ENCODE measurements at places on chromosomes 5 and 9.
A peak's percentile ranks its signal among the peaks of the same experiment; 100 is the strongest.

- no peak for DNase-seq
Observed at GRCh38 chr5:158522776-158523175, 576.9 kb downstream of the EBF1 start.

GRCh38 chr5:130992621-130993020 lies 172.4 kb downstream of the HINT1 start:
- no peak for DNase-seq

DNA sequence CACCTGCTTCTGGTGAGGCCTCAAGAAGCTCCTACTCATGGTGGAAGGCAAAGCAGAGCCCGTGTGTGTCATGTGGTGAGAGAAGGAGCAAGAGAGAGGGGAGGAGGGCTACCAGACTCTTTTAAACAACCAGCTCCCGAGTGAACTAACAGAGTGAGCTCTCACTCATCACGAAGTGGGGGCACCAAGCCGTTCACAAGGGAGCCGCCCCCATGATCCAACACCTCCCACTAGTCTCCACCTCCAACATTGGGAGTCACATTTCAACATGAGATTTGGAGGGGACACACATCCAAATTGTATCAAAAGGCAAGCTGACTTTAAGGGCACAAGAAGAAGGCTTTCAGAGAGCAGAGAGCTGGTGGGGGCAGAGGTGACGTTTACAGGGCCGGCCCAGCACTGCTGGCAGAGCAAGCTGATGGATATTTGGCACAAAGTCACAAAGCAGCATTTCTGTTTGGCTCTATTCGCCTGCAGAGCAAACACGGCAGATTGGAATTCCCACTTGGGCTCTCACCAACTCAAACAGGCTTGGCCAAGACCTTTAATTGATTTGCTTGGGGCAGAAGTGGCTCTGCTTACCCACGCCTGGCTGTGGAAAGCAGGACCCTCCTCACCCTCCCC lies 20.0 kb downstream of the PITX1 start:
- no peak for DNase-seq

DNA sequence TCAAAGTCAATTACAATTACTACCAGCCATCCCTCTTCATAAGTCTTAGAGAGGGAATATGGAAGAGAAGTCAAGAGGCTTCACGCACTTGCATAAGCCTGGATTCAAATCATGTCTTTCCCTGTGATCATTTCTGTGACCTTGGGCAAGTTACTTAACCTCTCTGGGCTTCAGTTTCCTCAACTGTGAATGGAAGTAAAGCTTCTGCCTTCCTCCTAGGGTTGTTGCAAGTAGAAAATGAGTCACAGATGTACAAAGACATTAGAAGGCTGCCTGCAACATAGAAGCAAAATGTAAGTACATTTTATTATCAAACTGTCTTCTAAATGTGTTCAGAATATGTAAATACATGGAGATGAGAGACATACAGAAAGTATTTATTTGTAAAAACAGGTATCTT lies 42.3 kb upstream of the SEMA6A start:
- no peak for DNase-seq

DNA sequence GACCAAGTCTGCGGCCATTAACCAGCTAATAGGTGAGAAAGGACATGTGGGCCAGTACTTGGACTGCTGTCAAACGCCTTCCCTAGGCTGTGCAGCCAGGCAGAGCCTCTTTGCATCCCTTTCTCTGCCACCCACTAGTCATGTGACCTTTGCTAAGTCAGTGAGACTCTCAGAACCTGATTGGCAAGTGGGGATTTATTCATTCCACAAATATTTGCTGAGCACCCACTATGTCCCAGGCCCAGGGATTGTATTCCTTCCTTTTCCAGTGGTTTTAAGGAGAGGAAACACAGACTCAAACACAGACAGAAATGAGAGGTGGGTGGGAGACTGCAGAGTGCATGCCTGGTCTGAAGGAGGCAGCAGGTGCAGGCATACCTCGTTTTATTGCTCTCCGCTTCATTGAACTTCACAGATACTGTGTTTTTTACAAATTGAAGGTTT lies 71.6 kb upstream of the GALNT10 start:
- no peak for DNase-seq

DNA sequence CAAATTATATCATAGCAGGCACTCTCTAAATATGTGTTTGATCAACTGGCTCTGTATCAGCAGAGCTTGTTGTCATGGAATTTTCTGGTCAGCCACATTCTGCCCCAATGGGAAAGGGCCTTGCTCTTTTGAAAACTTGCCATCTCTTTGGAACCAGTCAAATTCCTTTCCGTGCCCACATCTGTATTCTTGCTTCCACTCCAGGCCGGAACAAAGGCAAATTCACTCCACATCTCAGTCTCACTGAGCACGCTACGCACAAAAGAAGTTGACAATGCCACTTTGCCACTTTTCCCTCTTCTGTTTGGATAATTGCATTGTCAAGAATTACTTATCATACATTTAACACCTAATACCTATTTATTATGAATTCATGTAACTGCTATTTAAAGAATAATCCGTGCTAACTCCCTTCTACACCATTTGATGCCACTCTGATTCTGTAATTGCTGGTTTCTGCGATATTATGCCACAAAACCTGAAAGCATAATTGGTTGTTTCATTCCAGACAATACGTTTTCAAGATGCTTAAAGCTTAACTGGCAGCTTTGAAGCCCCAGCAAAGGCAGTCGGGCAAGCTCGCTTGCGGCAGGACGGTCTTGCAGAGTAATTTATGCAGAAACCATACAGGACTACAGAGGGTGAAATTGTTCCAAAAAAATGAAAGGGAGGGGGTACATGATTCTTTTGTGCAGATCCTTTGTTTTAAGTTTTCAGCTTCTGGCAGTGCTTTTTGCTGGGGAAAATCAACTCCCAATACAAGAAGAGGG lies 277.7 kb downstream of the MSX2 start:
- no peak for DNase-seq

- DNase-seq, result no peak
Observed at GRCh38 chr5:133698646-133699526, 86.5 kb upstream of the FSTL4 start.

GRCh38 chr9:127970401-127971313 lies 10.1 kb downstream of the EEIG1 start:
- DNase-seq, result no peak

DNA sequence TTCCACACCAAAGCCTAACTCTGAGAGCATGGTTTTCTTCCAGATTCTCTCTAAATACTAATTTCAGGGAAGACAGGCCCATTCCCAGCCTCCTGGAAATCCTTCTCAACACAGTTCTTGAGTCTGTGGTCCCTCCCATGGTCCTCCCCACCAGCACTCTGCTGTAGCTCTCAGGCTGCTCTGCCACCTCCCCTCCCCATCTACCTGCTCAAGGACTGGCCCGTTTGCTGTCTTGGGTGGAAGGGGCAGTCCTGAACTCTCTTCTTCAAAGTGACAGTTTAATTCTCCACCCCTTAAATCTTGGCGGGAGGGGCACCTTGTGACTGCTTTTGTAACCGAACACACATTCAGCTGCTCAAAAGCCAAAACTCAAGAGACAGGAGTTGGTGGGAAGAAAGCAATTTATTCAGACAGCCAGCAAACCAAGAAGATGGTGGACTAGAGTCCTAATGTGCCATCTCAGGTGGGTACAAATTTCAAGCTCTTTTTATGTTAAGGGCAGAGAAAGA lies 7.6 kb upstream of the LCN15 start:
- no peak for DNase-seq

DNA sequence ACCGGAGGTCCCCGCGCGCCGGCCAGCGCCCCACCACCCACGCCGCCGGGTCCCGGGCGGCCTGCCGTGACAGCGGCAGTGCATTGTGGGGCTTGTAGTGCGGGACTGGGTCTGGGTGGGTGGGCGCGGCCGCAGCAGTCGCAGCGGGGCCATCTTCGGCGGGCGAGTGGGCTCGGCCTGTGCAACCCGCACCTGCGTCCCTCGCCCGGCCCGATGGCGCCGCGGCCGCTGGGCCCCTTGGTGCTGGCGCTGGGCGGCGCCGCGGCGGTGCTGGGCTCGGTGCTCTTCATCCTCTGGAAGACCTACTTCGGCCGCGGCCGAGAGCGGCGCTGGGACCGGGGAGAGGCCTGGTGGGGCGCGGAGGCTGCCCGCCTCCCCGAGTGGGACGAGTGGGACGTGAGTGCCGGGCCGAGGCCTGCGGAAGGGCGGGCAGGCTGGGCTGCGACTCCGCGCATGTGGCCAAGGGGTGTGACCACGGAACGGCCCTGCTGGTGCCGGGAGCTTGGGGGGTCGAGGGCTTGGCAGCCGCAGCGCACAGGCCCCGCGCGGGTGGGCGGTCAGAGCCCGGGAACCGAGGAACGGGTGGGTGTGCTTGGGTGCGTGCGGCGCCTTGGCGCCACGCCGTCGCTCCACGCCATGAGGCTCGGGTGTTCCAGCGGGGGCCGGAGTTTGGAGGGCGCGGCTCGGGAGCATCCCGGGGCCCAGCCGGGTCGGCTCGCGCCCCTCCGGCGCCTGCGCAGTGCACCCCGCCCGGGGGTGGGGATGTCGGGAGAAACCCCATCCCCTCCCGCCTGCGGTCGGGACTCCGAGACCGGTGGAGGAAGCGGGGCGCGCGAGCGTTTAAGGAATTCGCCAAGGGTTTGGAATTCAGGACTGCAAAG lies at the start of gene ARL10:
Gene ARL10, plus strand, starts transcription at position 137 of the 881 bp plus-strand sequence. Its CDS starts 77 bp downstream, at position 214.
- DNase-seq, result peak; percentile 64

GRCh38 chr9:26813247-26813646 lies 79.4 kb downstream of the CAAP1 start:
- DNase-seq, result no peak

DNA sequence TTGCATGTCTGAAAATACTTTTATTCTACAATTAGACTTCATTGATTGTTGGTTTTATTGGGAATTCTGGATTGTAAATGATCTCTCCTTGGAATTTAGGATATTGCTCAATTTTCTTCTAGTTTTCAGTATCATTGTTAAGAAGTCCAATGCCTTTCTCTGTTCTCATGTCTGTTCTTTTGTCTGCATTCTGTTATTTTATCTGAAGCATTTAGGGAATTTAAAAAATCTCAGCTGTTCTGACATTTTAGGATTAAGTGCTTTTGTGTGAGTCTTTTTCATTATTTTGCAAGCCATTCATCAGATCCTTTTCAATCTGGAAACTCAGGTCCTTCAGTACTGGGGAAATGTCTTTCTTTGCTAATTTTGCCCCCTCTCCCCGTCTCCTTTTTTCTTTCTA lies 4.4 kb upstream of the FER start:
- DNase-seq, result no peak

GRCh38 chr9:89562186-89562814 lies 42.5 kb upstream of the GADD45G start:
- DNase-seq, result no peak

- no peak for DNase-seq
Observed at GRCh38 chr9:133717113-133718031, 20.8 kb downstream of the SARDH start.

DNA sequence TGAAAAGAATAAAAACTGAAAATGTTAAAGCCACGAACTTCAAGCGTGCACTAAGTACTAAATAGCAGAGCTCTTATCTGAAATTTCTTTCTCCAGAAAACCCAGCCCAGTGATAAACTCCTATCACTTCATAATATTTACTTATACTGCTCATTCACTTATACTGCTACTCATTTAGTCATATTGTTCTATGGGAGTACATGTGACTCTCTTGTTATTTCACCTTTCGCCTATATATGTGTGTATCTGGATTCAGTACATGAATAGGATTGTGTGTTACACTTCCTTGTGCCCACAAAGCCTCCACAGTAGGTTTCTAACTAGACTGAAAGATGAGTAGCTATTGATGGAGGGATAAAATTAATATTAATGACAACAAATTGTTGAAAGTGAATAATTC lies 526.8 kb upstream of the GRAMD2B start:
- DNase-seq, result no peak

DNA sequence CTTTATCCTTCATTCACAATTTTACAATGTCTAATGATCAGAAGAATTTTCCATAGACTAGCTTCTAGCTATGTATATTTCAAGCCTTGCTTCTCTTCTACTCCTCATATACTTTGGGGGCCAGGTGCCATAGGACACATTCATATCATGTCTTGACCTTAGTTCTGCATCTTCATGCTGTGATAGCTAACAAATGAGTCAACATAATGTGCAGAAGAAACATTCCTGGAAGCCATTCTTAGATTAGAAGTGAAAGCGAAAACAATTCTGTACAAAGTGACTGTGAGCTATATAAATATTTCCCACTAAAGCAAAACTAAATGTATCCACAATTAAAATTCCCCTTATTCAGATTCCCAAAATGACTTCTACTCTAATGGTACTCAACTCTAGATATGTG lies 320.2 kb upstream of the NREP start:
- no peak for DNase-seq

- no peak for DNase-seq
Observed at GRCh38 chr5:58407042-58407719, 52.7 kb downstream of the PLK2 start.

GRCh38 chr9:82012276-82012675 lies 23.7 kb downstream of the SPATA31D1 start:
- no peak for DNase-seq

DNA sequence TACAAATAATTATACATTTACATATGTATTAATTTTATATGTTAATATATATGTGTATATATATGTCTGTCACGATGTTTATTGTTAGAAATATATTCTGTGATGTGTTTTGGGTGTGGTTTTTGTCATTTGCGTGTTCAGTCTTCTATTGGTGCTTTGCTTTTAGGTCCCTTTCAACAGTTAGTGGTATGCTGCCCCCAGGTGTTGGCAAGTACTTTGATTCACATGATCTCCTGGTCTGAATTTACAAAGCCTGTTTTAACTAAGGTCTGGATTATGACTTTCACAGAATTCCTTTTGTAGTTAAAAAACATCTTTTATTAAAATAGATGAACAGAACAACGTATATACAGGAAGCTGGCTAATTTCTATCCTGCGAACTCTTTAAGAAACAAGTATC lies 271.5 kb downstream of the CCDC171 start:
- DNase-seq, result peak; percentile 3

DNA sequence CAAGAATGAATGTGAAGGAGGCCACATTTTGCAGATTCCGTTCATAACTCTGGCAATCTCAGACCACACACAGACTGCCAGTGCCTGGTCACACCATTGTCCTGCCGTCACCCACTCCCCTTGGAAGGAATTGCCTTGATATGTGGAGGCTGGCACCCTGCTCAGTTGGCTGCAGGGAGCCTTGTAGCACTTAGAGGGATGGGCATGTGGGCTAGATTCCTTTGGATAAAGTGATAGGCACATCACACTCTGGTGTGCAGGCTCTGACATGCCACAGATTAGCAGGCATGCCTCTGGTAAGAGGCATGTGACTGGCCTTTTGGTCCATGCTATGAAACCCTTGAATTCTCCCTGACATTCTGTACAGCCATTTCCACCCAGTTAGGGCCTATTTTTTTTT lies 254.6 kb upstream of the PIK3R1 start:
- DNase-seq, result no peak
